ENCODE measurements at places on chromosomes 5 and 9.

DNA sequence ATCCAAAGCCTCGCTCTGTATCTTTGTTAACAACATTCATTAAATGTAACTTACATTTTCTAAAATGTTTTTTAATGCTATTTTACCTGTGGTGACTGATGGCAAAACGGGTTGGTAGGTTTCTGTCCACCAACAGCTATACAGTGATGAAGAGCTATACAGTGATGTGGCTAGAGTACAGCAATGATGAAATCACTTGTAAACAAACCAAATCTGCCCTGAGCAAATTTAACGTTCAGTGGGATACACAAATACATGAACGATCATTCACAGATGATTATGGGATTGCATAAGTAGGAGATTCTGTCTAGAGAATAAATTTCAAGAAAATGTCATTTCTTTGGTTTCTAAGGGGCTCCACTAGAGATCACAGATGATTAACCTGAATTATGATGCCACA is 132.7 kb downstream of the MPDZ start:
- no peak for DNase-seq

DNA sequence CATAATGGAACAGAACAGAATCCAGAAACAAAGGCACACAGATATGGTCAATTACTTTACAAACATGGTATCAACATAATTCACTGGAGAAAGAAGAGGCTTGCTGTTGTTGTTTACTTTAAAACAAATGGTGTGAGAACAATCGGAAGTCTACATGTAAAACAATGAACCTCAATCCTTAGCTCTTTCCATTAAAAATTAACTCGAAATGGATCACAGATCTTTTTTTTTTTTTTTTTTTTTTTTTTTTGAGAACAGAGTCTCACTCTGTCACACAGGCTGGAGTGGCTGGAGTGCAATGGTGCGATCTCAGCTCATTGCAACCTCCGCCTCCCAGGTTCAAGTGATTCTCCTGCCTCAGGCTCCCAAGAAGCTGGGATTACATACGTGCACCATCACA is 9.8 kb downstream of the SEMA4D start:
- no peak for DNase-seq

DNA sequence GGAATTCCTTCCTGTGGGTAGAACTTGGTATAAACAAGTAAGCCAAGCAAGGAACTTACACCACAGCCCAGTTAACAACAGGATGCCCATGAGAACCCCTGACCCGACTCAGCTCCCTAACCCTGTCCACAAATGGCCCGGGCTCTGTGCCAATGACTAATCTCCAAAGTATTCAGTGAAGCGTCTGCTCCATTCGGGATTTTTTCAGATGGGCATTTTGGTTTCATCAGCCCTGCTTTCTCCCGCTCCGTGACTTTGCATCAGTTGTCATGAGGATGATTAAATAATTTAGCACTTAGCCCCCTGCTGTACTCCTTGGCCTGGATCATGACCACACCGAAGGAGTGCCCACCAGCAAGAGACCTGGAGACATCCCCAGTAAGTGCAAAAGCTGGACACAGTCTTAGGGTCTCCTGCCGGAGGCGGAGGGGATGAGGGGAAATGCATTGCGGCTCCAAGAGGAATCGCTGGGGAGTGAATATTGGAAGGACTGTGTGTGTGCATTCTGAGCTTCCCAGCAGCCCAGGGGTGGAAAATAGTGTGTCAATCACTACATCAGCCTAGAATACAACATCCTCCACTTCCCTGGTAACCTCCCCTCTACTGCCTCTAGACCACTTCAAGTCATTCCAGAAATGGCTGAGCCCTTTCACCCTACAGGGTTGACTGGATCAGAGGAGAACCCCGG is 41.4 kb upstream of the DNAH5 start:
- peak; percentile 97 for DNase-seq

GRCh38 chr9:21491756-21492155 is 9.6 kb upstream of the IFNE start:
- peak; percentile 22 for DNase-seq

All from LHCN-M2 (cell line).